ENCODE measurements at places on chromosomes 6 and 20. TPM values are rescaled to one million over a fixed set of nuclear protein-coding genes. Genes with fewer than 3 reads are reported as not detected.

- no peak for DNase-seq
Measured at GRCh38 chr20:53244711-53245110, 272.6 kb downstream of the TSHZ2 start.

GRCh38 chr6:119738425-119738824 lies 388.9 kb upstream of the MAN1A1 start:
- no peak for DNase-seq

GRCh38 chr6:1485678-1486077 lies 96.3 kb downstream of the FOXF2 start:
- peak; percentile 42 for DNase-seq

DNA sequence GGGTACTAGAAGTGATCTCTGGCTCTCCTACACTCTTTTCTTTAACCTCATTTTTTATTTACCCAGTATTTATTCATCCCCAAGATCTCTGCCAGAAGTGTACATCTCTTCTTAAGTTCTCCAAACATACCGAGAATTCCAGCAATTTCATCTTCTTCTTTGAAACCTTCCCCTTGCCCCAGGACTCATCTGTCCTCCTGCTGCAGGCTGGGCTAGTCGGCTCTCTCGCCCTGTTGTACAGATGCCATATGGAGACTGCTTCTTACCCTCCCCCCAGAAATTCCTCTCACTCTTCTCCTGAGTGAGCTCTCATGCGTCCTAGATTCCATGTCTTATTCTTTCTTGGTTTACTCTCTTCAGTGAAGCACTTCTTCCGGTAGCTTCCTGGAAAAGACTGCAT lies 21.9 kb upstream of the PNRC1 start:
- no peak for DNase-seq

GRCh38 chr20:44648068-44648467 lies 3.4 kb downstream of the ADA start:
- no peak for DNase-seq

GRCh38 chr6:49462599-49462926 lies 490 bp downstream of the MMUT start:
- DNase-seq, result no peak

- DNase-seq, result no peak
Measured at GRCh38 chr6:119717942-119718341, 368.4 kb upstream of the MAN1A1 start.

- no peak for DNase-seq
Measured at GRCh38 chr20:5859608-5860007, 90.7 kb downstream of the TRMT6 start.

DNA sequence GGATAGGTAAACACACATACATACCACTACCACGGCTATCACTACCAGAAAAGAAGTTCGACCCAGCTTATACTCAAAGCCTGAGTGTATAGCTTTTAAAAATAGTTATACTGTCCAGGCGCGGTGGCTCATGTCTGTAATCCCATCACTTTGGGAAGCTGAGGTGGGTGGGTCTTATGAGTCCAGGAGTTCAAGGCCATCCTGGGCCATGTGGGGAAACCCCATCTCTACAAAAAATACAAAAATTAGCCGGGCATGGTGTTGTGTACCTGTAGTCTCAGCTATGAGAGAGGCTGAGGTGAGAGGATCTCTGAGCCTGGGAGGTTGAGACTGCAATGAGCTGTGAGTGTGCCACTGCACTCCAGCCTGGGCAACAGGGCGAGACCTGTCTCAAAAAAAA lies 32.9 kb downstream of the NKX2-4 start:
- DNase-seq, result no peak

GRCh38 chr20:21033817-21034216 lies 72.3 kb downstream of the LINC00237 start:
- no peak for DNase-seq

GRCh38 chr20:48584391-48585060 lies 243.3 kb downstream of the PREX1 start:
- no peak for DNase-seq

GRCh38 chr6:82144852-82145340 lies 102.6 kb downstream of the IBTK start:
- DNase-seq, result peak; percentile 33

DNA sequence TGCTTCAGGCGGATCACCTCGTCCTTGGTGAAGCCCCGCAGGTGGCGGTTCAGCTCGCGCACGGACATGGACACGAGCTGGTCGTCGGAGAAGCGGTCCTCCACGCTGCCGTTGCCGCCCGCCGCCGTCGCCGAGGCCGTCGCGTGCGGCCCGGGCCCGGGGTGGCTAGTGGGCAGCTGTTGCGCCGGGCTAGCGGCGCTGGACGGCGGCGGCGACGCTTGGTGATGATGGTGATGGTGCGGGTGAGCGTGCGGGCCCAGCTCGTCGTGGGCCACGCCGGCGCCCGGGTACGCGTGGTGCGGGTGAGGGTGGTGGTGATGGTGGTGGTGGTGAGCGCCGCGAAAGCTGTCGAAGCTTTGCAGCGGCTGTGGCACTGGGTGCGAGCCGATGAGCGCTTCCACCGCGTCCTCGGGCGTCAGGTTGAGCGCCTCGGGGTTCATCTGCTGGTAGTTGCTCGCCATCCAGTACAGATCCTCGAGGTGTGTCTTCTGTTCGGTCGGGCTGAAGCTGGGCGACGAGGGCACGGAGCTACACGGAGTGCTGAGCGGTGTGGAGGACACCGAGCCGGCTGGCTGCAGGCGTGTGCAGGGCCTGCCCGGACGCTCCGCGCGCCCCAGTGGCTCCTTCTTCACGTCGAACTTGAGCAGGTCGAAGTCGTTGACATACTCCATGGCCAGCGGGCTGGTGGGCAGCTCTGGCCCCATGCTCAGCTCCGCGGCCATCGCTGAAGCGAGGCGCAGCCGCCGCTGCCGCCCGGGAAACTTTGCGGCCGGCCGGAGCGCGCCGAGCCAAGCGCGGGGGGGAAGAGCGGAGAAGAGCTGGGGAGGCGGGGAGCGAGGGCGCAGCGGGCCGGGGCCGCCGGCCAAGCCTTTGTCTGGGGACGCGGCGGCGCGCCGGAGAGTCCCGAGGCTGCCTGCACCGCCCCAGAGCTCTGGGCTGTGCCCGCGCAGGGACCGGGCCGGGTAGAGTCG lies 622 bp downstream of the MAFB start:
- DNase-seq, result no peak

- no peak for DNase-seq
Measured at GRCh38 chr6:168584671-168585070, 143.7 kb downstream of the SMOC2 start.

OR2B6 gene
- 0.09 TPM for polyA plus RNA-seq

- no peak for DNase-seq
Measured at GRCh38 chr6:42135722-42136121, 6.7 kb downstream of the C6orf132 start.

GRCh38 chr6:111591901-111592461 lies 13.7 kb downstream of the TRAF3IP2 start:
- no peak for DNase-seq

CPNE5 gene
- 0.10 TPM for polyA plus RNA-seq

ZKSCAN8 gene
- 11.5 TPM for polyA plus RNA-seq

GRCh38 chr6:6892744-6893583 lies 214.8 kb upstream of the RREB1 start:
- DNase-seq, result no peak

GRCh38 chr6:56572788-56573471 lies 69.8 kb downstream of the DST start:
- DNase-seq, result no peak

DNA sequence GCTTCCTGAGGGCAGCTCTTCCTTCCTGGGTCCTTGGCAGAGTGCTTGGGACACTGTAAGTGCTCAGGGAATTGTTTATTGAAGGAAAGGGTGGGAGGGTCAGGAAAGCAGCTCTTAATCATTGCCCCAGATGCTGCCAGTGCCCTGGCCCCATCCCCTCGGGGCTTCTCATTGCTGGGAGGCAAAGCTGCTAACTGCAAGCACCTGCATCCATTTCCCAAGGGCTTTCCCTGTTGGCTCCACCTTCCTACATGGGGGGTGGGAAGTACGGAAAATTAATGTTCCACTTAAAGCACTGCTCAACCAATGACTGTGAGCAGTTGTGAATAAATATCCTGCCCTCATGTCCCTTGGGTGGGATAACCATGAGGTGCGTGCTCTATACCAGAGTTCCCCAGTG lies 56.4 kb downstream of the NDUFAF5 start:
- no peak for DNase-seq

- DNase-seq, result no peak
Measured at GRCh38 chr20:60631585-60632287, 620.3 kb upstream of the CDH4 start.

DACT2 gene
- not detected for polyA plus RNA-seq
